ENCODE measurements at places on chromosomes 7 and 10.

DNA sequence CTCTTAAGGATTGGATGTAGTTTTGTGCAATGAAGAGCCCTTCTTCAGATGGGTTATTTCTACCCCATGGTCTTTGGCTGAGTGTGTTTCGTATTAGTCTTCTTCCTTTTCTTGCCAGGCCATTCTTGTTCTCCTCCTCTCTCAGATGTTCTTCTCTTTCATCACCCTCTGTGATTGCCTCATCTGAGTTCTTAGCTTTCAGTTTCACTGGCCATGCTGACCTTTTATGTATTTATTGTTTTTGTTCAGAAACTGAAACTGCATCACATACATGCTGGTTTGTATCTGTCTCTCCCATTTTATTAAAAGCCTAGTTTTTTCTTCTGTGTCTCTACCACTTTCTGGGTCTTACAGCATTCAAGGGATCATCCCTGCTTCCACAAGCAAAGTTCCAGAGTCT lies 21.7 kb upstream of the PCGF5 start:
- DNase-seq: no peak

DNA sequence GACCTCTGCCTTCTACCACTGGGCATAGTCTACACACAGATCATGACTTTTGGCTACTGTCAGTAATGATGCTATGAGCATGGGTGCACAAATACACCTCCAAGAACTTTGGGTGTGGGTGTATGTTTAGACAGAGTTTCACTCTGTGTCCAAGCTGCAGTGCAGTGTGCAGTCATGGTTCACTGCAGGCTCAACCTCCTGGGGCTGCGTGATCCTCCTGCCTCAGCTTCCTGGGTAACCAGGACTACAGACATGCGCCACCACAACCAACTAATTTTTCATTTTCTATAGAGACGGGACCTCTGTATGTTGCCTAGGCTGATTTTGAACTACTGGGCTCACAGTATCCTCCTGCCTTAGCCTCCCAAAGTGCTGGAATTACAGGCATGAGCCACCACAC lies 194.4 kb downstream of the NSUN6 start:
- no peak for DNase-seq

DNA sequence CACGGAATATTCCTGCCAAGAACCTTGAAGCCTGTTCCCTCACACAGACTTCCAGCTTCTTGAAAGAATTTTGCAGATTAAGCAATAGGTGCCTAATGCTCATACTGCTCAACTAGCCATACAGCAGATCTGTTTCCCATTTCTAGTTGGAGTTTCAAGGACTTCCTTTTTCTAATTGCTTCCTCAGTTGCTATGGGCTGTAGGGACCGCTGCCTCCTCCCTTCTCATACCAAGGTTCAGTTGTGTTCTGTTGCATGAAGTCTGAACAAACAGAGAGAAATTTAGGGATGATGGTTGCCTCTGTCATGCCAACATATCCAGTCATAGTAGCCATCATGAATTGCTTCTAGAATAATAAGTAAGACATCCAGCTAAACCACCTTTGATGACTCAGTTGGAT lies 6.8 kb downstream of the ITGA8 start:
- no peak for DNase-seq

GRCh38 chr7:70171369-70171920 lies 573.2 kb downstream of the AUTS2 start:
- DNase-seq: no peak

DNA sequence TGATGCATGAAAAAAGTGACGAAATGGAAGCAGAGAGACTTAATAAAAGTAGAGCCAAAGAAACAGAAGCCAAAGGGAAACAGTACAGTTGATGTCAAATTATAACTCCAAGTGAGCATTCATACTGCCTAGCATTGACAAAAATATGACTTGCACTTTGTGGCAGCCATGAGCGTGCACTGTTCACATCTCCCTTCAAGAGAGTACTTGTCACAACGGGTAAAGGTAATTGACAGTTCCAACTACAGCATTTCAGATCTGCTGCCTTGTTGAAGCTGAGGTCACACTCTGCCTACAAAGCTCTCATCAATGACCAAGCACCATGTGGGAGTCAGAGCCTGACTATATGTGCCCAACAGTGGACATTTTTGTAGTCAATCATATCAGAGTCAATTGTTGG lies 54.3 kb downstream of the IQUB start:
- no peak for DNase-seq

GRCh38 chr10:61606959-61607907 lies 55.5 kb upstream of the CABCOCO1 start:
- no peak for DNase-seq

- DNase-seq: no peak
Observed at GRCh38 chr7:134293002-134293740, 23.6 kb downstream of the SLC35B4 start.

GRCh38 chr10:71684356-71685173 lies 35.0 kb downstream of the C10orf105 start:
- no peak for DNase-seq

DNA sequence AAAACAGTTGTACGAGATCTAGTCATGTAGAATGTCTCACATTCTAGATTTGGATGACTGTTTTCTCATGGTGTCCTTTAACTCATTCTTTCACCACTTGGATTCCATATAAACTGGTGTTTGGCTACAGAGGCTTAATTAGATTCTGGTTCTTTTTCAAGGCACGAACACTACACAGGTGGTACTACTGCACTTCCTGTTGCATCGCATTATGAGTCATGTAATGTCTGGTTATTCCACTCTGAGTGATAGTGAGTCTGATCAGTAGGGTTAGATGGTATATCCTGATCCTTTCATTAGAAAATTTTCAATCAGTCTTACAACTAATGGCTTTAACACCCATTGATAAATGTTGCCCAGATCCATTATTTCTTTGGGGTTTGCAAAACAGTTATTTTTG lies 11.2 kb upstream of the AKAP9 start:
- DNase-seq: no peak

DNA sequence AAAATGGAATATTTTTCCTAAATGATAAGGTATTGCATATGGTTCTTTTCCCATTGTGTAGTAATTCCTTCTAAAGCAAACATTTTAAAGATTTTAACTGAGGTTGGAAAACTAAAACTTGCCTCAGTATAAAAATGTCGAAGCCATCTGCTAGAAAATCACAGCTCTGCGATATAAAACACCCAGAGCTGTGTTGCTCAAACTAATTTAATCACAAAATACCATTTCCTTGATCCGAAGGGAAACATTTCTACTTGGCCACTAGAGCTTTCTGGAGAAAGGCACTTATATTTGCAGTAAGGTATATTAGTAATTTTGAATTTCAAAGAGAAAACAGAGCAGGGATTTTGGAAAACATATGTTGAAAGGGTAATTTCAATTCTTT lies 209.2 kb upstream of the ZNF32 start:
- no peak for DNase-seq

DNA sequence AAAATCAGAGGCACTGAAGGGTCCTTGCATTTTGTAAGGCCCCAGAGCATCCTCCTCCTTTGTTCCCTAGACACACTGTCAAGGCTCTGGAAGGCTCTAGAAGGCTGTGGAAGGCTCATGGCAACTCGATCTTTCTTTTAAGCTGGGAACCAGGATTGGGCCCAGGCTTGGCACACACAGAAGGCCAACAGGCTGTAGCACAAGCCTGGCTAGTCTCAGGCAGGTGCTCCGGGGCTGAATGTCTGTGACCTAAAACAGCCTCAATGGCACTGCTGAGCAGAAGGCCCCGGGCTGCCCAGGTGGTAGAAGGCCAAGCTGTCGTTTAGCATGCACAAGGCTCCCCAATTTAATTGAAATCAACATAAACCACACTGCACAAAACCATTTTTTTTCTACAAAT lies 55.7 kb downstream of the PRKAG2 start:
- no peak for DNase-seq

DNA sequence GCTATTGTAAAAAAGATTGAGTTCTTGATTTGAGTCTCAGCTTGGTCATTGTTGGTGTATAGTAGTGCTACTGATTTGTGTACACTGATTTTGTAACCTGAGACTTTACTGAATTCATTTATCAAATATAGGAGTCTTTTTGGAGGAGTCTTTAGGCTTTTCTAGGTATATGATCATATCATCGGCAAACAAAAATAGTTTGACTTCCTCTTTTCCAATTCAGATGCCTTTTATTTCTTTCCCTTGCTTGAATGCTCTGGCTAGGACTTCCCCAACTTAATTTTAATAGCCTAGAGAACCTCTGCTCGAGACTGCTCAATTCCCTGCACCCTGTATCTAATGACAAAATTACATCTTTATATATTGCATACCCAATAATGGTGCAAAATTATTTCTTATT lies 154.4 kb downstream of the CCDC7 start:
- DNase-seq: no peak

DNA sequence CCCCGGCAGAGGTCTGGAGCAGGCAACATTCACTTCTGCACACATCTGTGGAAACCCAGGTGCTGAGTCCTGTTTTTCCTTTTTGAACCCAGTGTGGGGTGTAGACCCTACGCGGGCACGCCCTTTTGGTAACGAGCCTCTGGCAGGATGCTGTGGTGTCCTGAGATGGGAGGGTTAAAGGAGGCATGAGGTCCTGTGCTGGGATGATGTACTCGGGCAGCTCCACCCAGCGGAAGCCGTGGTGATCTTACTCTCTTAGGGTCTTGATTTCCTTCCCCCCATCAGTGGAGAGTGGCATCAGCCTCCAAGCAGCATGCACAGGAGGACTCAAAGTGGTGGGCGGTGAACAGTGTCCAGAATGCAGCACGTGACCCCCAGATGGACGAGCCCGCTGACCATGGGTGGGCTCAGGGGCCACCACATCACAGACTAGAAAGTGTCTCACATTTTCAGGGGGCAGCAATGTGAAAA lies 148.6 kb downstream of the DNAJB6 start:
- DNase-seq: no peak

DNA sequence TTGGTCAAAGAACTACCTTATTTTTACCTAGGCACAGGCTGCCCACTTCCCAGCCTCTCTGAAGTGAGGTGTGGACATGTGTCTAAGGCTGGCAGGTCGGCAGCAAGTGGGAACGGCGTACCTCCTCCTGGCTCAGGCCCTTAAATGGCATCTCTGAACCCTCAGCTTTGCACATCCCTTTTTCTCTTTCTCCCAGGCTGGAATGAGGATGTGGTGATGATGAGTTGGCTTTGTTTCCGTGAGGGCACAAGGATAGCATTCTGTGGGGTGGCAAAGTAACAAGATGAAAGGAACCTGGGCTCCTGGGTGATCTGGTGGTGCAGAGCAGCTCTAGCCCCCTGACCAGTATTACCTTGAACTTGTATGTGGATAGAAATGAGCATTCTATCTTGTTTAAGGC lies 196.8 kb downstream of the REEP3 start:
- DNase-seq: no peak

- no peak for DNase-seq
Observed at GRCh38 chr10:115649217-115649616, 556.1 kb downstream of the ATRNL1 start.

- DNase-seq: no peak
Observed at GRCh38 chr10:117168729-117169128, 28.6 kb upstream of the KCNK18 start.

- no peak for DNase-seq
Observed at GRCh38 chr10:18157881-18158280, 17.7 kb downstream of the CACNB2 start.

DNA sequence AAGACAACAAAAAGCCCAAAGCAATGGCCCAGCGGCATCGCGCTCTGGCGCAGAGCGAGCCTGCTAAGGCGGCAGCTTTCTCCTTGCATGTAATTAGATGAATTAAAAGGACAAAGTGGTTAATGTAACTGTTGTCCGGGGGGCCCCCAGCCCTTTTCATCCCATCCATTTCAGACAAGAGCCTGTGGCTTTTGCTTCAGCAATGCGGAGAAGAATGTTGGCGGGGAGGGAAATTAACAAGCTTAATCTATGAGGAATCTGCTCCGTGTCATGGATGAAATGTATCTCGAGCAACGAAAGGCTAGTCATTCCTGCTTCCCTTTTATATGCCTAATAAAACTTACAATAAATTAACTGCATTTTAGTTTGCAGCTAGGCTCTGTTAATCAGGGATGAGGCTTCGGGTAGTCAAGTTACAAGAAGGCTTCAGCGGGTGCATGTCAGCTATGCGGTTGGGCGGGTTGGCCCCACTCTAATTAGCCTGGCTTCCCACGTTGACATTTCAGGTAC lies 203.3 kb downstream of the BUB3 start:
- no peak for DNase-seq

DNA sequence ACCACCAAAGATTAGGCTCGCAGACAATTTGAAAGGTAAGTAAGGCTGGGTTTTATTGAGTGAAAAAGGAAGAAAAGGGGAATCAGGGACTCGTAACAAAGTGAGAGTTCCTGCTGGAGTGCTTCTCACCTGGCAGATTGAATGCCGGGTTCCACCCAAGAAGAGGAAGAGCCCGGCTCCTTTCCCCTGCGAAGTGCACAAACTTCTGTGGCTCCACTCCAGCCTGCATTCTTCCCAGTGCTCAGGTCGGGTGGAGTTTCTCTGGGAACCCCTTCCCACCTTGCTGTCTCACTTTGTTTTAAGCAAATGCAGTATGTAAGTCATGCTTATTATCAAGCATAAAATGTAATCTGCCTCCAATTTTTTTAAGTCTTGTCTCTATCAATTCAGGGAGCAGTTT lies 87.1 kb upstream of the TMEM106B start:
- no peak for DNase-seq

DNA sequence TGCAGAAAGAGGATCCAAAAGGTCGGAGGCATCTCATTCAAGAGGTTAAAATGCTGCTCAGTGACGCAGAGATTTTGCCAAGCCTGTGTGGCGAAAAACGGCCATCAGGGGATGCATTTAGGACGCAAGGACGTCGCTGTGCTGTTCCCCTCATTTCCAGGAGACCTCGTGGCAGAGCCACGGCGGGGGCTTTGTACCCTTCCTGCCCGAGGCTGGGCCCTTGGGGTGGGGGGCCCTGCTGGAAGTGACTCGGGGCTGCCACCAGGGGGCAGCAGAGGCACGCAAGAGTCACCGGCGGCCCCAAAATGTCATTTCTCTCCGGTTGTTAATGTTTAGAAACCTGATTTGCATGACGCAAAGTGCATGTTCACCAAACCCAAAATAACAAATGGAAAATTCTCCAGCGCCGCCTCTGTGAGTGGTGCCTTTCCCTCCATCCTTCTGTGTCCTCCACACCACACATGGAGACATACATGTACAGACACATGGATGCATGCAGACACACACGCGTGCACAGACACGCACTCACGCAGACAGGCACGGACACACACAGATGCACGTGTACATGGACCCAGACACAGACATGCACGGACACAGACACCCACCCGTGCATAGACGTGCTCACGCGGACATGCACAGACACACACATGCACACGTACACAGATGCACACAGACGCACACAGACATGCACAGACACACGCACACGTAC lies 51.0 kb upstream of the NKX6-2 start:
- DNase-seq: peak; percentile 13

GRCh38 chr7:123351027-123351426 lies 151.3 kb upstream of the SLC13A1 start:
- DNase-seq: no peak

Data from NCI-H1105 (cell line).